ENCODE measurements at places on chromosomes 3 and 15.
A peak's percentile ranks its signal among the peaks of the same experiment; 100 is the strongest.

DNA sequence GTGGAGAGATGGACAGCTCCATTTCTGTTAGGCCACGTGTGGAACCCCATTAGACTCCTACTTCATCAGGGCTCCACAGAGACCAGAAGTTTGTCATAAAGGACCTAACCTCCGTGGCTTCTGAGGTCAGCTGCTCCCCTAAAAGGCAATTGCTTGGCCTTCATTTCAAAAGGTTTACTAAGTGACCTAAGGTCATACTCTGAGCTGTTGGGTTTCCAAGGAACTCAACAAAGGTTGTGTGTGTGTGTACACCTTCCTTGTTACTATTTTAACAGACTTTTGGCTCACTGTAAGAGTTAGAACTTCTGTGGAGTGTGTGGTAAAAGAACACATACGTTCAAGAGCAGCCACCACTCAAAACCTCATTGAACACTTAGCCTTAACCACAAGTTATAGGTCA is 73.9 kb downstream of the SEC22A start:
- DNase-seq: no peak

DNA sequence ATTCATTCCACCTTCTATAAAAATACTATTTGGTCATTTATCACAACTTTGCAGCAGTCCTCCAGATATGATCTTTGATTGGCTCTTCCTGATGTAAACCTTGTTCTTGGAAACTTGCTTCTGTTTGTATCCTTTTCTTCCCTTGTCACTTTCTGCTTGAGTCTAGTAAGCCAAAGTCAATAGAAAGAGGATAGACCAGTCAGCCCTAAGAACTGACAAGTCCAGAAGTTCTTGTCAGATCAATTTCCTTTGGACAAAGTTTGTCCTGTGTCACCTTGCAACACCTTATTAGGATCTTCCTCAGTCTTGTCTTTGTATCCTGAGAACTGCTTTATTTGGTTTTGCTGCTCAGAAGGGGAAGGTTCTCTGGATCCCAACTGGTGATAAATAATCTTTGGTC is 87.9 kb upstream of the CCDC54 start:
- DNase-seq: no peak

DNA sequence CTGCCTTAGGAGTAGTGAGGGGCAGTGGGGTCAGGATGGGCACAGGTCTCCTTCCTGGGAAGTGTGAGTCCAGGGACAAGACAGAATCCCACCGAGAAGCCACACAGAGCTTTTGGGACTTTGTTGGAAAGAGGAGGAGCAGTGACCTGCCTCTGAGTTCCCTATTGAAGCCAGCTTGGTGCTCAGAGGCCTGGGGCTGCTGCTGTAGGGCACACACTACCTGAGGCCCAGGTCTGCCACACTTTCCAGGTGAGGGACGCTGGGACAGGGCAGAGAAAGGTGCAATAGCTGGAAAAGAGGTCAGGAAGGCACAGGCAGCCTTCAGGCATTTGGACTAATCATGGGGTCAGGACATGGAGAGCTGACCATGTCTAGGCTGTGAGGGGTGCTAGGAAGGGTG is 67.7 kb downstream of the SCN5A start:
- DNase-seq: peak; percentile 43

GRCh38 chr3:101478980-101479379 is 34.0 kb downstream of the SENP7 start:
- no peak for DNase-seq

GRCh38 chr15:101641894-101642293 is 10.3 kb downstream of the TM2D3 start:
- no peak for DNase-seq

DNA sequence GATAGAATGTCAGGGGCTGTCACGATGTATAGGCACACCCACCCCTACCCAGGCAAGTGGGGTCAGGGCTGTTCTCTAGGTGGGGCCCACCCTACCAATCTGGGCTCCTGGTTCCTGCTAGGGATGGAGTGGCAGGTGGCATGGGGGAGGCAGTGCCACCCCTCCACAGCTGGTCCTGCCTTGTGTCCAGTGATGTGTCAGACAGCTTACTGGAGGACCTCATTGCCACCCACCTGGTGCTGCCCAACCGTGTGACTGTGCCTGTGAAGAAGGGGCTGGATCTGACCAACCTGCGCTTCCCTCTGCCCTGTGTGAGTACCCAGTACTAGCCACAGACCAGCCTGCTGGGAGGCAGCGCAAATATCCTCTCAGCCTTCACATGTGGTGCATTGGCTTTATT is 27.5 kb downstream of the ESYT3 start:
- peak; percentile 36 for DNase-seq

DNA sequence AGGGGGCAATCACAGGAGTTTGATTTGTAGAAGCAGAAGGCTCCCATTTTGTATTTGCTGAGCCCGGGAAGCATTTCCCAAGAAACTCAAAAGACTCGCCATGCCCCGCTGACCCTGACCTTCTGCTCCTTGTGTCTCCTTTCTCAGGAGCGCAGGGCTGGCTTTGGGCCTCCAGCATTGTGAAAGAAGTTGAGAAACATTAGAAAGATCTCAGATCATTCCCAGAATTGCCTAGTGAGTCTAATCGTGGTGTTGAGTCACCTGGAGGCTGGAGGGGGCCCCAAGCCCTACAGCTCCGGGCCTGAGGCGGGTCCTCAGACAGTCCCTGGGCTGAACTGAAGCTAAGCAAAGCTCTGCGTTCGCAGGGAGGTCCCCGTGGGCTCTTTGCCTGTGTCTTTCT is 10.9 kb upstream of the PIGZ start:
- DNase-seq: peak; percentile 44

- DNase-seq: no peak
Observed at GRCh38 chr15:64379216-64379960, 1.9 kb downstream of the PCLAF start.

GRCh38 chr15:25777037-25777436 is 86.1 kb downstream of the ATP10A start:
- peak; percentile 38 for DNase-seq

DNA sequence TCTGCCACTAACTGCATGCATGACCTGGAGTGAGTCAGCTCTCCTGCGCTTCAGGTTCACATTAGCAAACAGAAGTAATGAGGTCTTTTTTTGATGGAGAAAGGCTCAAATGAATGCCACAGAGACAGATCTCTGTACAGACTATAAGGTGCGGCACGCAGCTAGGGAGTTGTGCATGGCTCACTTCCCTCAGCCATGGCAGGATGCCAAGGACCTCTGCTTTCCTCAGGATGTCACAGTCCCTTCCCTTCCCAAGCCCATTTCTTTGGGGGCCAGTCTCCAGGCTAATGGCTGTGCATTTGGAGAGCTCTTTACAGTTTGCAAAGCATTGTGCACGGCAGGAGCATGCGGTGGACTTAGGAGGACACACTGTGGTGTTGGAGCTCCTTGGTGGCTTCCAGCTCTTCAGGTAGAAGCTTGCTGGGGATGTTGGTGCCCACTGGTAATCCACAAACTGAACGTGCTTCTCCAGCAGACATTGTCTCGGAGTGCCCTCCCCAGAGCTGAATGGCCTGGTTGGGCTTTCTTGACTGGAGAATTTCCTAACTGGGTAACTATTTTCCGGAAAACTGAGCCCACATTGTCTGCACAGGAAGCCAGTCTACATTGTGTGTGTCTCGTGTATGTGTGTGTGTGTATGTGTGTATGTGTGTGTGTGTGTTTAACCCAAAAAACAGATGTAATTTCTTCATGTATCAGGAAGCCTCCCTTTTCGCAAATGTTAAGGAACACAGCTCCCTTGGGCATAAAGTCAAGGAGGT is 172.5 kb upstream of the TLE3 start:
- DNase-seq: no peak

GRCh38 chr3:158368271-158368670 is 202.7 kb upstream of the MLF1 start:
- peak; percentile 55 for DNase-seq

DNA sequence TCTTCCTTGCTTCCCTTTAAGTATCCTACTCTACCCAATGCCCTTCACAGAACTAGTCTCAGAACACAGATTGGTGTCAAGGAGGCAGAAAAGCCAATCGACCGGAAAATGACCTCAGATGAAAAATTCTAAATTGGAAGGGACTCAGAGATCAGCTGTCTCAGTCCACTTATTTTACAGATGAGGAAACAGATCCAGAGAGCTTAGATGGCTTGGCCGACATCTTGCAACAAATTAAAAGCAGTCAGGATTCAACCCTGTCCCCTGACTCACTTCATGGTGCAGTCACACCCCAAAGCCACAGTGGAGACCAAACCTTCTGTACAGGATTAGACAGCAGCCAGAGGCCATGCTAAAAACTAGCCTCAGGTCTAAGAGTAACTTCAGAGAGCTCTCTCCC is 169.3 kb upstream of the BHLHE40 start:
- DNase-seq: no peak

DNA sequence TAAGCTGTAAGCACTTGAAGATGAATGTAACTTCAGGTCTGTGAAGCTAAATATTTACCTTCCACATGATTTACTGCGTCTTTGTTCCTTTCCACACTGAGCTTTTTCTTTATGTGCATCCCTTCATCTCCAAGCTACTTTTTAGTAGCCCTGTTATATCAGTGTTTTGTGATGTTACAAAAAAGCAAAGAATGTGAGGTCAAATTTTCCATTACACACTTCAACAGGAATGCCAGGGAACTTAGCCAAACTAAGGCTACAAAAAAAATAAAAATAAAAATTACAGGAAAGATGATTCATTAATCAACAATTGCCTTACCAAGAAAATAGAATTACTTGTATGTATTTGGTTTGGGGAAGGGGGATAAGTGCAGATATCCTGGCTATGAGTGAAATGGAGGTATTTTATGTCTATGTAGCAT is 73.0 kb downstream of the FILIP1L start:
- no peak for DNase-seq

DNA sequence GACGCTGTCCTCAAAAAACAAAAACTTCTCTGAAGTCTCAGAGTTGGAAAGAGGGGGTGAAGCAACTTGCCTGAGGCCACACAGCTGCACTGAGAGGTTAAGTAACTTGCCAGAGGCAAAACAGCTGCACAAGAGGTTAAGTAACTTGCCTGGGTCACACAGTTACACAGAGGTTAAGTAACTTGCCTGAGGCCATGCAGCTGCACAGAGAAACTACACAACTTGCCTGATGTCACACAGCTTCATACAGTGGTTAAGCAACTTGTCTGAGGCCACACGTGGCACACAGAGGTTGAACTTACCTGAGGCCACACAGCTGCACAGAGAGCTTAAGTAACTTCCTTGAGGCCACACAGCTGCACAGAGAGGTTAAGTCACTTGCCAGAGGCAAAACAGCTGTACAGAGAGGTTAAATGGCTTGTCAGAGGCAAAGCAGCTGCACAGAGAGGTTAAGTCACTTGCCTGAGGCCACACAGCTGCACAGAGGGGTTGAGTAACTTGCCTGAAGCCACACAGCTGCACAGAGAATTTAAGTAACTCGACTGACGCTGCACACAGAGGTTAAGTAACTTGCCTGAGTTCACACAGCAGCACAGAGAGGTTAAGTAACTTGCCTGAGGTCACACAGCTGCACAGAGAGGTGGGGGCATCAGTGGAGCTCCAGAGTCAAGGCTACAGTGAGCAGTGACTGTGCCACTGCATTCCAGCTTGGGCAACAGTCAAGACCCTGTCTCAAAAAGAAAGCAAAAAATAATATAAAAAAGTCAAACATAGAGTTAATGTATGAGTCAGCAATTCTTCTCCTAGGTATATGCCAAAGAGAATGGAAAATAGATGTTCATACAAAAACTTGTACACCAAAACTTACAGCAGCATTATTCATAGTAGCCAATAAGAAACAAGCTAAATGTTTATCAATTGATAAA is 12.0 kb upstream of the ACAD9 start:
- no peak for DNase-seq

- DNase-seq: peak; percentile 92
Observed at GRCh38 chr3:52001443-52001974, 5.8 kb upstream of the RPL29 start.

DNA sequence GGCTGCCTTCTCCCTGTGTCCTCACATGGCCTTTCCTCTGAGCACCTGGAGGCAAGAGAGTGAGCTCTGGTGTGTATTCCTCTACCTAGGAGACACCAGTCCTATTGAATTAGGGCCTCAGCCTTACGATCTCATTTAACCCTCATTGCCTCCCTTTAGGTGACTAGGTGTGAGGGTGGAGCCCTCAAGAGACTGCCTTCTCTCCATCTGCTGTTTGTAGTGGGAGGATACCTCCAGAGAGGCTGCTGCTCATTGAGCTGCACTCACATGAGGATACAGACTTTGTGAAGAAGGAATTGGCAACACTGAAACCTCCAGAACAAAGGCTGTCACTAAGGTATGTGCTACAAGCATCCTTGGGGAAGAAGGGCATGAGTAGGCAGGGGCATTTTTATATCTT is at the start of gene CCR8:
CCR8 (plus strand) TSS at position 217 of the 400 bp plus-strand sequence. CDS start 2,623 bp downstream, outside the sequence.
- DNase-seq: no peak

DNA sequence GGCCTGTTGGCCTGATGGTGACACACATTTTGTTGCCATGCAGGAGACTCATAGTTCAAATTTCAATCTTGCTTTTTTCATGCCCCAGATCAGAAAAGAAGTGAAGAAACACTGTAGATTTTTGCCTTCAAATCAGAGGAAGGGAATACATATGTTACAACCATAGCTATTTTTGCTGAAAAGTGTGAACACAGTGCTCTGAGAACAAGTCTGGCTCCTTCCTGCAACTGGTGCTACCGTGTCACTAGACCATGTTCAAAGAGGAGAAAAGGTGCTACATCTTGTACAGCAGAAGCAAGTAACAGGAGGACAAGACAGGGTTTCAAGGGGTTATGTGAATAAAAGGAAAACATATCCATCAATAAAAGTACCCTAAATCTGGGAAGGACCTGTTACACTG is 44.6 kb downstream of the CD47 start:
- DNase-seq: no peak

DNA sequence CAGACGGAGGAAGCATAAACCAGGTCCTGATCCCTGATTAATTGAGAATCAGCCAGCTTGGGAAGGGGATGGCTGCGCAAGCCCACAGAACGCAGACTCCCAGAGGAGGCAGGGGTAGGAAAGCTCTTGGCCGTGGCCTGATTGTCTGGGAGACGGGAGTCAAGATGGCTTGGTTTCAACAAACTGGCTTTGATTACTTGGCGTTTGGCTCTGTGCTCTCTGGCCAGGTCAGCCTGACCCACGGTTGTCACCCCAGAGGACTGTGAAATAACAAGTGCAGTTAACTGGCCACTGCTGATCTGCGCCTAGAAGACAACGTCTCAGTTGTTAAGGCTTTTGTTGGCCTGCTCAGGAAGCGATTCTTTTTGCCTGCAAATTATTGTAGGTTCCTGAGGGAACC is 387.0 kb upstream of the PROK2 start:
- no peak for DNase-seq

DNA sequence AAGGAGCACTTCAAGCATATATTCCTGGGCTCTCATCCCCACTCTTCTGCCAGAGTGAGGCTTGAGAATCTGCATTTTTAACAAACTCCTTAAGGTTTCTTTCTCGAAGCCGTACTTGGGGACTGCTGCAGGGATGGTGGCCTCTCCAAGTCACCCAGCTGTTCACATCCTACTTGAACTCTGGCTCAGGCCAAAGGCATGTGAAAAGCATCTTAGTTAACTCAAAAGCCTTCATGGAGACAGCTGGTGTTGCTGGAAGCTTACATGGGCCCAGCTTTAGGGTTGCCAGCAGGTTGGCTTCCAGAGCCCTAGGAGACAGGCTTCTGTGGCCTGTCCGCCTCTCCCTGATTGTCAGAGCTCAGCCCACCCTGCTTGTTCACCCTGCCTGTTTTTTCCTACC is 139.2 kb downstream of the THSD4 start:
- DNase-seq: no peak

Data from islet precursor cell (in vitro differentiated cells).